ENCODE measurements at places on chromosomes 13 and 19.
A peak's percentile ranks its signal among the peaks of the same experiment; 100 is the strongest.

GRCh38 chr19:3580156-3580934 is 4.9 kb upstream of the GIPC3 start:
- DNase-seq, result no peak

DNA sequence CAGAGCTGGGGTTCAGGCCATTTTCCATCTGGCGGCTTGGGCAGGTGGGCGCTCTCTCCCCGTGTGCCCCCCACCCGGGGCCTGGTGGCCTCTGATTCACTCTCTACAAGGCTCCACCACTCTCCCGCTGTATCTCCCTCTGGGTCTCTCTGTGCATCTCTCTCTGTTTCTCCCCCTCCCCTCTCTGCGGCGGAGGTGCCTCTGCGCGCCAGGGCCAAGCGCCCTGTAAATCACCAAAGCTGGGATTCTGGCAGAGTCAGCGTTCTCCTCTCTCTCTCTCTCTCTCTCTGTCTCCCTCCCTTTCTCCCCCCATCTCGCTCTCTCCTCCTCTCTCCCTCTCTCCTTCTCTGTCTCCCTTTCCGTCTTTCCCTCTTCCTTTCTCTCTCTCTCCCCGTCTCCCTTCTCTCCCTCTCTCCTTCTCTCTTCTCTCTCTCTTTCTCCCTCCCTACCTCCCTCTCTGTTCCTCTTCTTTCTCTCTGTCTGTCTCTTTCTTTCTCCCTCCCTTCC is 3.9 kb downstream of the NFIC start:
- no peak for DNase-seq

DNA sequence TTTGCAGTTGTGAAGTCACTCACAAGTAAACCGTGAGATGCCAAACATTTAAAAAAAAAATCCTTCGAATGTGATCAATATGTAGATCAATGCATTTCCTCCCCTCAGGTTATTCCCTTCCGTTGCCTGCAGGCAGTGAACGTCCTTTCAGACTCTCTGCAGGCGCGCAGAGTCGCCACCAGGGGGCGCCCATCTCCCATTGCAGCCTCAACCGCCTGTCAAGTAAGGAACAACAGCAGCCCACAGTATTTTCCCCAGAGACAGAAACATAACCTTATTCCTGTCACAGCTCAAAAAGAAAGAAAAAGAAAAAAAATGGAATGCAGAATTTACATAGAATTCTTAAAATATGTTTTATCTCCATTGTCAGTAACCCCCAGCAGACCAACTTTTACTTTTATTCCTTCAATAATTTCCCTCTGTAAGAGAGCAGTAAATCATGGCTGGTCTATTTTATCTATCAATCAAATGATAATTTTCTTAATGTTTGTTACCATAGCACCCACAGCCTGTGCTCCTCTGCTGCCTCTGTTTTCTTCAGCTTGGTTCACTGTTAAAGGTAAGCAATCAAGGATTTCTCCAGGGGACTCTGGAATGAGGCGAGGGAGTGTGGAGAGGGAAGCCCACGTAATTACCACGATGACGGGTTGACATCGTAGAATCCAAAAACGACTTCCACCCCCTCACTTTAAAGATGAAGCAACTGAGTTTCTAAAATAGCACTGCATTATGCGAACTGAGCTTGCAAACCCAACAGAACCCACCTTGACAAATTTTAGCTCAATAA is 637.6 kb upstream of the ARGLU1 start:
- DNase-seq, result peak; percentile 55

DNA sequence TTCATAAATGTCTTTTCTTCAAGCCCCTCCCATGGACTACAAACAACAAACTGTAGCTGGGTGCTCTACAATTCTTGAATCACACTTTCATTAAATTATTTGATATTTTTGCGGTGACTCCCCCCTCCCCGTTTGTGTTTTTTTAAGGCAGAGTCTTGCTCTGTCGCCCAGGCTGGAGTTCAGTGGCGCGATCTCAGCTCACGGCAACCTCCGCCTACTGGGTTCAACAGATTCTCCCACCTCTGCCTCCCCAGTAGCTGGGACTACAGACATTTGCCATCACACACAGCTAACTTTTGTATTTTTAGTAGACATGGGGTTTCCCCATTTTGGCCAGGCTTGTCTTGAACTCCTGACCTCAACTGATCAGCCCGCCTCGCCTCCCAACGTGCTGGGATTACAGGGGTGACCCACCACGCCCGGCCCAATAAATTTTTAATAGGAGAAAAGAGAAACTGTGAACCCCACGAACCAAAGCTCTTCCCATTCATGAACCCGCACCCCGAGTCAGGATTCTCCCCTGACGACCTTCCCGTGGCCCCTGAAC is 703 bp downstream of the ZNF506 start:
- no peak for DNase-seq

DNA sequence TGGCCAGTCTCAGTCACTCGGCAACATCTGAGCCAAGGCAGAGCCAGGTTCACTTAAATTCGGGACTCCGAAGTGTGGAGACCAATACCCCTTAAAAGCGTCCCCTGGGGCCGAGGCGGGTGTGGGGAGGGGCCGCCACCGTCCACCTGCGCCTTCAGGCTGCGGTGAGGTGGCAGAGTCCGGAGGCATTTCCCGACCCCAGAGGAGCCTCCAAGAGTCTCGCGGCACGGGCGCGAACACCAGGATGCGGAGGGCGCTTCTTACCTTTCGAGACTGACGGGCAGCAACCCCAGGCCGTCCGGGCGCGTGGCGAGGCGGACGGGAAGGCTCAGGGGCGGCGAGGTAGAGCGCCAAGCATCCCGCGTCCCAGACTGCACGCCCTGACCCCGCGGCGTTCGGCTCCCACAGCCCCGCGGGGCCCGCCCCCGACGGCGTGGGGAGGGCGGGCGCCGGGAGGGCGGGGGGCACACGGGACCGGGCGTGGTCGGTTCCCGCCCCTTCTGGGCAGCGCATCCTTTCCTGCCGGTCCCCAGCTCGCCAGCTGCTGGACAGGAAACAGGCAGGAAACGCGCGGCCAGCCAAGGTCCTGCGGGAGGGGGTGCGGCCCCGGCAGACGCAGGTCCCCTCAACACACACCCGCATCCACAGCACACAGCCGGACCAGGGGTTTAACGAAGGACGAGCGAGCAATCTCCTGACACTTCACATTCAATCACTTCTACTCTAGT is at the start of gene THSD1:
THSD1 (minus strand) TSS at position 406 of the 728 bp plus-strand sequence. CDS start 3,572 bp downstream, outside the sequence.
- DNase-seq, result peak; percentile 10

- no peak for DNase-seq
Observed at GRCh38 chr13:98466634-98467236, 110.2 kb downstream of the STK24 start.

DNA sequence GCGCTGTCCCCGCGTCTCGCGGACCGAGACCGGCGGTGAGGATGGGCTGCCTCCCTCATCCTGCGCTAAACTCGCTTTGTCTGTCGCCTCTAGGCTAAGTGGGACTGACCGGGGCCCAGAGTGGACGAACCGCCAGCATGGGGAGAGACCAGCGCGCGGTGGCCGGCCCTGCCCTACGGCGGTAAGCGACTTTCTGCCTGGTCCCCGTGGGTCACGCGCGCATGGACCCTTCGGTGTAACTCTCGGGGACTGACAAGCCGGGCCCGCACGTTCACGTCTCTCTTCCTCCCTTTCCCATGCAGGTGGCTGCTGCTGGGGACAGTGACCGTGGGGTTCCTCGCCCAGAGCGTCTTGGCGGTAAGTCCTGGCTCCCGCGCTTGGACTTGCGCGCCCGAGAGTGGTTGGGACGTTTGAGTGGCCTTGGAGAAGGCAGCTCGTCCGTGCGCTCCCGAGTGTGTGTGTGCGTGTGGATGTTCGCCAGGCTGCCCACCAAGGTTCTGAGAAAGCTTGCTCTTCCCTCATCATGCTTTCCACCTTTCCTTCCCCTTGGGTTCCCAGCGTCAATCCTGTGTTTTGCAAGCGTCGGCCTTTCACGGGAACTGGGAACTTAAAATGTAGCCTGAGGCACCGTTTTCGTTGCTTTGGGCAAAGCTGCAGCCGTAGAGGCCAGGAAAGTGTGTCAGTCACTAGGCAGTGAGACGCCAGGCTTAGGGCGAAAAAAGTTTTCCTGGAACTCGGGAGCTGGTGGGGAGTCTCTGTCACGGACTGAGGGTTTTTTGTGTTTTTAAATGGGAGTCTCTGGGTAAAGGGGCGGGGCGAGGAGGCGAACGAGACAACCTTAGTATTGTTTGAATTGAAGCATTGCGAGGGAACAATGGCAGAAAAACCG is 927 bp downstream of the COL4A2 start:
- DNase-seq, result no peak

- no peak for DNase-seq
Observed at GRCh38 chr13:113748101-113748861, 10.7 kb upstream of the TMEM255B start.

DNA sequence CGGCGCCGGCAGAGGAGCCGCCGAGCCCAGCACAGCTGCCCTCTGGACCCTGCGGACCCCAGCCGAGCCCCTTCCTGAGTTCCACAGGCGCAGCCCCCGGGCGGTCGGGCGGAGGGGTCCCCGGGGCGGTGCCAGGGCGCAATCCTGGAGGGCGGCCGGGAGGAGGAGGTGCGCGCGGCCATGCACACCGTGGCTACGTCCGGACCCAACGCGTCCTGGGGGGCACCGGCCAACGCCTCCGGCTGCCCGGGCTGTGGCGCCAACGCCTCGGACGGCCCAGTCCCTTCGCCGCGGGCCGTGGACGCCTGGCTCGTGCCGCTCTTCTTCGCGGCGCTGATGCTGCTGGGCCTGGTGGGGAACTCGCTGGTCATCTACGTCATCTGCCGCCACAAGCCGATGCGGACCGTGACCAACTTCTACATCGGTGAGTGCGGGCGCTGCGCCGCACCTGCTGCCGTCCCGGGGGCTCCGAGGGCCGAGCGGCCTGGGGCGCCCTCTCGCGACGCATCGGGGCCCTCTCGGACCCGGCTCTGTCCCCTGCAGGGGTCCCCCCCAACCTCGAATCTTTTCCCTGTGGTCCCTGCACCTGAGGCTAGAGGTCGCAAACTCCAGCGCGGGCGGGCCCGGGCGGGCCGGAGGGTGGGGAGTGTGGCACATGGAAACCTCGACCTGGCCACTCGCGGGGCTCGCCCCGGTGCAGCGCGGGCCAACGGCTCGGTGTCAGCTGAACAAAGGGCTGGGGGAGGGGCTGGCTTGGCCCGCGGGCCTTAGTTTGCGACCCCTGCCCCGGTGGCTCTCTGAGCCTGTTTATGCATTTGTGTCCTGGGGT is at the start of gene KISS1R:
KISS1R (plus strand) TSS at position 11 of the 829 bp plus-strand sequence; CDS start at position 181, 170 bp downstream.
- peak; percentile 61 for DNase-seq

DNA sequence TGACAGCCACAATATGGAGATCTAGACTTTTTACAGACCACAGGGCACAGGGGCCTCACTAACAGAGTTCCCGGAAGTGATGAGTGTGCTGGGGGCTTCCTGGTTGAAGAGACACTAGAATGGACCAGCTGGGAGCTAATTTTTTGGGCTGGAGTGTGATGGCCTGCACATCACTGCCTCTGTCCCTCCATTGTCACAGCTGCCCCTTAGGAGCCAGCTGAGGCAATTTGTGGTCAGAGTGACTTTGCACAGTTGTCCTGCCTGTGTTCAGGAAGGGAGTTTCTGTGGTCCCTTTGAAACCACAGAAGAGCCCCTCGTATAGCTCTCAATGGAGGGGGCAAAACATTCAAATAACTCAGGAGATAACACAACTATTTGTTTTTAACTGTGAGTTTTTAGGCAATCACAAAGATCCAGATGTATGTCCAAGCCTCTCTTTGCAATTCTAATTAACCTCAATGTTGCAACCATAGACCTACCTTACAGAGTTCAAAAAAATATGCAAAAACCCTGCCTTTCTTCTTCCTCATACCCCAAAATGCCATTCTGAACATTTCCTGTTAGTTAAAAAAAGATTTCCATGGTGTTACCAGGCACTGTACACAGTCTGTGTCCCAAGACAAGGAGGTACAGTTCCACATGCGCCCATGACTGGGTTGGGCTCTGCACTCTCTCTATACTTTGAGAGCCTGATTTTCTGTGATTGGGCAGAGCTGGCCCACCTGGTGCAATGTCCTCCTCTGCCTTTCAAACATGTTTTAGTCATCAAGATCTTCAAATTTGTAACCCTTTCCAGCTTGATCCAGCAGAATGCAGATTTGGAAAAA is 2.4 kb downstream of the ALOX5AP start:
- peak; percentile 28 for DNase-seq

DNA sequence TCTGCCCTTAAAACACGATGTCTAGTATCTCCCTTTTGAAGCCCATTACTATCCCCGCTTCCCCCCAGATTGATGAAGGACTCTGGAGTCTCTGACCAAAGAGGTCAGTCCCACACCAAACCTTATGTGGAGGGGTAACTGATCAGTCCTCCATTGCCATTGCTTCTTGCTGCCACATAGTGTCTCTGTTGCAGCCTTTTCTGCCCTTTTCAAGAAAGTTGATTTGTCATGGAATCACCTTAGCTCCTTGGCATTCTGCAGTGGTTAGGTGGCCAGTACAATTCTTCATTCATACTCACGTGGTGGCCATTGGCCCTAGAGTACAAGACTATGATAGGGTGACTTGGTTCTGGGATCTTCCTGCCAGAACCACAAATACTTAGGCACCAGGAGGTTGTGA is 8.4 kb upstream of the HTR2A start:
- DNase-seq, result no peak

- no peak for DNase-seq
Observed at GRCh38 chr13:34346626-34347025, 528.7 kb downstream of the RFC3 start.

DNA sequence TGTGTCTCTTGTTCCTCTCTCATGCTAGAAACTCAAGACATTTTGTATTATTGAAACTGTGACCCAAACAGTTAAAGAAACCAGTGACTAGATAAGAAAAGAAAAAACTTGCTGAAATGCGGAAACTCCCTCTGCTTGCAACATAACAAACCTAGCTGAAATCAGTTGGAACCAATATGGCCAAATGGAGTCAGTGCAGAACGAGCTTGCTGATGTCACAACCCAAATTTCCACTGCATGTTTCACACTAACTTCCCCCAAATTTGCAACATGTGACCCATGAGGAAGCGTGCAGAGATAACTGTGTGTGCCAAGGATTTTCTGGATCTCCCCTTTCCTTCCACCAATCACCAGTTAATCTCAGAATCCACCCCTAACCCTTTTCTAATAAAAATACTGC is 208.0 kb downstream of the DLEU7 start:
- peak; percentile 17 for DNase-seq

DNA sequence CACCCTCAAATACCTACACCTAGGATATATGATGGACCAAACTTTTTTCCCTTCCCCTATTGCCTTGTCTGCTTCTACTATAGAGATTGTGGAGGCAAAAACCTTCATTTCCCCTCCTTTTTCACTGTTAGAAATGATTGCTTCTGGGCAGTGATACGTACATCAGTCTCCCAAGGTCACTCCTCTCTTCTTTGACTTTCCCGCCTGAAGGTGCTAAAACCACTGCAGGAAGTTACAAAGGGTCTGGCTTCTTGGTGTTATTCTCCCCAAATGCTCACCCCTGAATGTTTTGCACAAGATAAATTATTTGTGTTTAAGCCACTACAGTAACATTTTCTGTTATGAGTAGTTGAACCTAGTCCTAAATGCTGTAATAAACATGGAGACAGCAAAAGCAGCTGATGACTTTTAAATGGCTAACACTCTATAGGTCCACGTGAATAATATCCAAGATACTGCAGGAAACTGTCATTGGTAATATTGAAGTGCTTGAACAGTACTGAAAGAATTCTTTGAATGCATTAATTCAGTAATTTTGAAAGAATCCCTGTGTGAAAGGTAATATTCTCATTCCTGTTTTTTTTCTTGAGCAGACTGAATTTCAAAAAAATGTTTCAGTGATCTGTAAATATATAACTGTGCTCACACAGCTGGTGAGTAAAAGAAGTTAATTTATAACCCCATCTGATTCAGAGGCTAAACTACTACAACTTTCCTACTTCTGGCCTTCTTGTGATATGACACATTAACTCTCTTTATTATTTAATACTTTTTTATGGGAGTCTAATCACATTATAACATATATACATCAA is 865.1 kb downstream of the EFNB2 start:
- DNase-seq, result no peak

- DNase-seq, result no peak
Observed at GRCh38 chr13:100517135-100517534, 71.5 kb downstream of the GGACT start.

GRCh38 chr13:52005841-52006522 is 5.3 kb downstream of the ATP7B start:
- DNase-seq, result no peak

Data from germinal center (tissue), 1 donor.